NCI-H1436 treated with DMSO at 0.1 percent for 48 hours (cell line): ENCODE measurements at places on chromosomes 7 and 10.

DNA sequence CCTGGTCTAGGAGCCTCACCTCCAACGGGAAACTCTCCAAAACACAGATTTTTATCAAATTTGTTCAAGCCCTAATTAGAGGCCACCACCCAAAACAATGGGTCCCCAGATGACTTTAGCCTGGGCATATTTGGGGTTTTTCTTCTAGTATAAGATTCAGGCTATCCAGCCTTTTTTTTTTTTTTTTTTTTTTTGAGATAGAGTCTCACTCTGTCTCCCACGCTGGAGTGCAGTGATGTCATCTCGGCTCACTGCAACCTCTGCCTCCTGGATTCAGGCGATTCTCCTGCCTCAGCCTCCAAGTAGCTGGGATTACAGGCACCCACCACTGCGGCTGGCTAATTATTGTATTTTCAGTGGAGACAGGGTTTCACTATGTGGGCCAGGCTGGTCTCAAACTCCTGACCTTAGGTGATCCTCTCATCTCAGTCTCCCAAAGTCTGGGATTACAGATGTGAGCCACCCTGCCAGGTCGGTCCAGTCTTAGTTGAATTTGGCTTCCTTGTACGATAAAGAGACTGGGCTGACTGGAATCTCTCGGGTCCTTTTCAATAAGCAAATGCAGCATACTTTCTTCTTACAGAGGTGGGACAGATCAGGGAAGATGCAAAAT, 91.4 kb upstream of the KLF6 start:
- no peak for DNase-seq

DNA sequence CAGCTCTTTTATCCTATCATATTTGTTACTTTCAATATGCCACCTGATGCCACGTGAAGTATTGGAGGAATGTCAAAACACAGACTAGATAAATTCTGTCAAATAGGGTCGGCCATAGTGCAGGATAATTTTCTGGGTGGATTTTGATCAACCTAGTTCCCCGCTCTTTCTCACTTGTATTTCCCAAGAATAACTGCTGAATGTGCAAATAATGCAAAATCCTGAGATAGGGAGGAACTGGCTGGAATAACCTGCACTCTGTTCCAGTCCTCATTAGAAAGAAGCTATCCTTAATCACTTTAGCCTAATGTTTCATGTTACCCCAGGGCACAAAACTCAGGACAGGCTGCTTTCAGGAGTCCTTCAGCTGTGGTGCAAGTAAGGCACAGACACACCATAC, 33.9 kb downstream of the ZWINT start:
- no peak for DNase-seq

DNA sequence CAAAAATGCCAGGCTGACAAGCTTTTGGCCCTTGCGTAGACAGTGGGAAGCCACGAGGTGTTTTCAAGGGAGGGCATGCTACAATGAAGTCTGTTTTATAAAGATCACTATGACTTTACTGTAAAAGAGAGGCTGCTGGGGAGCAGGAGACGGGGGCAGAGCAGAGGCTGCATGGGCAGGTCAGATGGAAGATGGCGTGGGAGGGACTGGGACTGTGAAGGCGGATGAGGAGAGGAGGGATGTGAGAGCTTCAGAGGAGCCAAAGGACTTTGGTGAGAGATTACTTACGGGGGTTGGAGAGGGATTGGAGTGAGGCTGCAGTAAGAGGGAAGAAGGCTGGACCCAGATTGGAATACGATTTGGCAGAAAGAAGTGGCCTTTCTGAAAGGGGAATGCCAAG, 86.6 kb upstream of the PCBD1 start:
- no peak for DNase-seq

DNA sequence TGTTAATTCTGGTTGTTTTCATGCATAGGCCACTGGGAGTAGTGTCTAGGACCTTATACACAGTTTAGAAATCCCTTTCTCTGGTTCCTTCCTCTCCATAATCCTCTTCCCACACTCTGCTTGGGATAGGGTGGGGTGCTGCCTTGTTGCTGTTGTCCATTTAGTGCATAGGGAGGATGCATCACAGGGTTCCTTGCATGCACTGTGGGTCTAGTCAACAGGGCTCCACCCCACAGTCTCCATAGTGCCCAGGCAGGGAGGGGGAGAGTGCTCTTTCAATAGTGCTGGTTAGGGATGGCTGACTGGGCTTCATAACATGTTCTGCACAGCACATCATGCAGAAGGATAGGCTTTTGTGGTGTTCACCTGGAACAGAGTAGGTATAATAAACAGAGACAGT, 81.1 kb downstream of the ARHGAP12 start:
- no peak for DNase-seq

- DNase-seq: no peak
Observed at GRCh38 chr7:27962273-27962672, 218.3 kb downstream of the JAZF1 start.
